Heart left ventricle (tissue), 16 donors: ENCODE measurements at places on chromosomes 1 and 21. TPM values are rescaled to one million over a fixed set of nuclear protein-coding genes. Genes with fewer than 3 reads are reported as not detected.

DTL gene
- total RNA-seq = 0.20 TPM

EFNA1 gene
- 23.9 TPM for total RNA-seq

MXRA8 gene
- total RNA-seq = 17.9 TPM

ATP6V1G3 gene
- total RNA-seq = not detected

SPATA17 gene
- 0.39 TPM for total RNA-seq

SERPINC1 gene
- not detected for total RNA-seq

RASSF5 gene
- 11.0 TPM for total RNA-seq

DIPK1A gene
- 4.6 TPM for total RNA-seq

DNA sequence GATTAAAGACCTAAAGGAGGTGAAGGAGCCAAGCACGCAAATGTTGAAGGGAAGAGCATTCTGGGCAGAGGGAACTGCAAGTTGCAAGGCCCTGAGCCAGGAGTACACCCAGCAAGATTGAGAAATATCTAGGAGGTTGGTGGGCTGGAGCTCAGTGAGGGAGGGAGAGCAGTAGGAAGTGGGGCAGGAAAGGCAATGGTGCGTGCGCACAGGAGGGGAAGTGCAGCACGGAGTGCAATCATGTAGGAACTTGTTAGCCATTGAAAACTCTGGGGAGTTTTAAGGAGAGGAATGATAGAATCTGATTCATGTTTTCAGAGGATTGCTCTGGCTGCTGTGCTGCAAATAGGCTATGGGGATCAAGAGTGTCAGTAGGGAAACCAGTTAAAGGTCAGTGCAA, 13.2 kb upstream of the IGSF3 start:
- no peak overlapping the region for H3K4me3 ChIP-seq
- H3K27ac ChIP-seq = no peak overlapping the region
- H3K27me3 ChIP-seq = no peaks in the 10 kb centered on the region
- DNase-seq = no peak
- H3K36me3 ChIP-seq = no peaks in the 10 kb centered on the region

DNA sequence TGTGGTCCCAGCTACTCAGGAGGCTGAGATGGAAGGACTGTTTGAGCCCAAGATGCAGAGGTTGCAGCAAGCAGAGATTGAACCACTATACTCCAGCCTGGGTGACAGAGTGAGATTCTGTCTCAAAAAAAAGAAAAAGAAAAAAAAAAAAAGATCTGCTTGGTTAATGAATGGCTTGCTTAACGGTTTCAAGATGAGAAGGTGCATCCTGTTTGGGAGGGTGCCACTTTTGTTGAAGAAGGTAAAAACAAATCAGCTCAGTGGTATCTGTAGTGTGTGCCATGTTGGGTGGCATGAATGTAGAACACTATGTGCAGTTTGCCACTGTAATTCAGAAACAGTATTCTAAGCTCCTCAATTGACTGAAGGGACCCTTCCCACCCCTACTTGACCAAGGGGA, 94.9 kb upstream of the ETV3 start:
- H3K36me3 ChIP-seq = no peaks in the 10 kb centered on the region
- no peak overlapping the region for H3K27ac ChIP-seq
- no peaks in the 10 kb centered on the region for H3K4me1 ChIP-seq
- H3K27me3 ChIP-seq = no peaks in the 10 kb centered on the region

- no peak overlapping the region for H3K4me3 ChIP-seq
- H3K36me3 ChIP-seq = no peaks in the 10 kb centered on the region
- no peaks in the 10 kb centered on the region for H3K27me3 ChIP-seq
- no peak overlapping the region for H3K27ac ChIP-seq
Measured at GRCh38 chr21:37655611-37656300, 260.5 kb downstream of the KCNJ6 start.

DNA sequence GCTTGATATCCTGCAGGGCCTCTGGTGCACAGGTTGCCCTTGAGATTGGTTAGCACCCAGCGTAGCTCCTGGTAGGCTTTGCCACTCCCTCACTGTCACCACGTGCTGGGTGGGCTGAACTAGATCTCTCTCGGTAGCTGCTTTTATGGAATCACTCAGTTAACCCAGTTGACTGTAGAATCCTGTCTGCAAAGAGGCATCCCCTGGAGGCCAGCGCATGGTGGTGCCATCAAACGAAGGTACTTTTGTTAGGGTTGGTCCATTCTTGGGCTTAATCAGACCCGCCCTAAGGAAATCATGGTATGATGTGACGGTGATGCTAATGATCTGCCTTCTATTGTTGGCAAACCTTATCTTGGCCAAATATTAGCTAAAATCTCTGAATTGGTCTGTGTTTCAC, 153.4 kb downstream of the GALNT2 start:
- no peaks in the 10 kb centered on the region for H3K36me3 ChIP-seq
- peaks cover 39% of the 10 kb centered on the region for H3K4me1 ChIP-seq
- no peak overlapping the region for H3K4me3 ChIP-seq
- H3K27me3 ChIP-seq = no peaks in the 10 kb centered on the region
- H3K27ac ChIP-seq = no peak overlapping the region

GRCh38 chr1:114130846-114131525, 22.7 kb downstream of the SYT6 start:
- no peak overlapping the region for H3K27ac ChIP-seq
- no peaks in the 10 kb centered on the region for H3K36me3 ChIP-seq
- DNase-seq = no peak

GRCh38 chr1:28058971-28059878, 29.2 kb downstream of the EYA3 start:
- H3K4me3 ChIP-seq = no peak overlapping the region
- DNase-seq = no peak
- no peaks in the 10 kb centered on the region for H3K27me3 ChIP-seq
- H3K36me3 ChIP-seq = peaks cover 21% of the 10 kb centered on the region
- H3K27ac ChIP-seq = no peak overlapping the region

GRCh38 chr1:219347921-219348391, 174.3 kb downstream of the LYPLAL1 start:
- peaks cover 34% of the 10 kb centered on the region for H3K4me1 ChIP-seq
- H3K36me3 ChIP-seq = no peaks in the 10 kb centered on the region
- no peaks in the 10 kb centered on the region for H3K27me3 ChIP-seq
- peak; percentile 73 for DNase-seq
- no peak overlapping the region for H3K27ac ChIP-seq
- H3K4me3 ChIP-seq = no peak overlapping the region

- DNase-seq = no peak
- peaks cover 27% of the 10 kb centered on the region for H3K4me1 ChIP-seq
Measured at GRCh38 chr1:41015281-41015896, 6.1 kb downstream of the SLFNL1 start.

- H3K4me3 ChIP-seq = no peak overlapping the region
- H3K27ac ChIP-seq = peak overlapping the region; percentile 26
- DNase-seq = peak; percentile 37
- H3K36me3 ChIP-seq = peaks cover 6% of the 10 kb centered on the region
Measured at GRCh38 chr1:116988248-116988647, 13.3 kb upstream of the CD101 start.

DNA sequence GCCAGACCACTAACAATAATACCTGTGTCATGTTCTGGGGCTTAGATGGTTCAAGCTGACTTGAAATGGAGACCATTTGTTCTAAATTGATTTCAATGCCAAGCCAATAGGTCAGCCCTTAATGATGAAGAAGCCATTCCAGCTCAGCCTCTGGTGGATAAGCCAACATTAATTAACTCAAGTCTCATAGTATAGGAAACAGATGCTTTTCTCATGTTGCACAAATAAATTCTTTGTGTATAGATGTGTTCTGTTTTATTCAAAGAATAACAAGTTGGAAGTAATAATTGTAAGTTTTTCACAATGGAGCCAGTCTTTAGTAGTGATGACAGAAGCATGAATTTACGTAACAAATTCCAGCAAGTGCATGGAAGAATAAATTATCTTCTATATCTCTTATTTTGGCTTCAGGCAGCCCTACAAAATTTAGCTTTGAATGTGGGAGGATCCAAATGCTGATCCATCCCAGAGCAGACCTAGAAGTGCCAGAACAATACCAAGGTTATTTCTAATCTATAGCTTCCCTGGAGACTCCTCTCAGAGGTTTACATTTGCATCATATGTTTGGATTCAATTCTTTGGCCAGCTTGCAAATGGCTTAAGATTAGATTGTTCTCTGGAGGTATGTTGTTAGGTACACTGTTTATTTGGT, 42.2 kb upstream of the C1orf105 start:
- H3K36me3 ChIP-seq = no peaks in the 10 kb centered on the region
- H3K27ac ChIP-seq = no peak overlapping the region
- no peak overlapping the region for H3K4me3 ChIP-seq
- DNase-seq = no peak

DNA sequence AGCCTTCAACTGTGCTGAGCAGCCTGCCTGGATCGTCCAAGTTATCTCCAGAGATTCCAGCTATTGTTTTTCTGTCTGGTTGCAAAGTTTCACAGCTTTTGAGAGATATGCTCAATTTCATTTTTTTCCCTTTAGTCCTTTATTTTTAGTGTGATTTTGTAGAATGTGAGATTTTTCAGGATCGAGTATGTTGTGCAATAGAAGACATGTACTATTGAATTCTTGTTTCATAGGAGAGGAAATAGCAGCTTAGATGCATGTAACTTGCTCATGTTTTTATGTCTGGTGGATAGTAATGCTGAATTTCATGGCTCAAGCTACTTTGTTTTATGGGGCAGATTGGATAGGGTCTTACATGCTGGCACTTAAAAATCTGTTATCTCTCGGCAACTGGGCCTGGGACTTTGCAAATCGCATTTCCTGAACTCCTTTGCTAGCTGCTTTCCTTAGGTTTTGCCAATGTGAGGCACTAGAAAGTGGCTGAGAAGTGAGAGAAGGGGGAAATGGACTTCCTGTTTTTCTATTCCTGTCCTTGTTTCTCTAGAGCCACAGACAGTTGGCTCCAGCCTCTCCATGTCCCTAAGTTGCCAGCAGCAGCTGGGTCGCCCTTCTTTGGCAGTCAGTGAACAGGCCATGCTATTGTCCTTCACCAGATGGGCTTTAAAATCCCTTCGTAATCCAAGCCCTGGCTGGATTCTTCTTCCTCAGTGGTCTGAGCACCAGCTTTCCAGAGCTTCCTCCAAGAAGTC, 101.4 kb upstream of the PDE4B start:
- DNase-seq = no peak
- no peaks in the 10 kb centered on the region for H3K27me3 ChIP-seq
- H3K36me3 ChIP-seq = no peaks in the 10 kb centered on the region
- H3K27ac ChIP-seq = no peak overlapping the region
- H3K4me3 ChIP-seq = no peak overlapping the region

DNA sequence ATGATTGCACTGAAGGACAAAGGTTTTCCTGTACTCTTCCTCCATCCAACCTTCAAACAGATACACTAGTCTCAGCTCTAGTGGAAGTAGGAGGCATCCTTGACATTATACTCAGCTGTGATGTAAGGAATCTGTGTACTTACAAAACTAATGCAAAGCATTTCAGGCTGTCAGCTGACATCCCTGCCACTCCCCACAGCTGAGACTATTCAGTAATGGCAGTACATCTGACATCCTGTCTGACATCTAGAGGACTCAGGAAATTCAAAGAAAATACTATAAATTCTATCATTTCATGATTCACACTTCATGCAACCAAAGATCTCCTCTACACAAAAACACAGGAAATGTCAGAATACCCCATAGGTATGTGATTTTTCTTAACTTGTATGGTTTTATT, 325.8 kb downstream of the SMYD3 start:
- H3K27ac ChIP-seq = no peak overlapping the region

DNA sequence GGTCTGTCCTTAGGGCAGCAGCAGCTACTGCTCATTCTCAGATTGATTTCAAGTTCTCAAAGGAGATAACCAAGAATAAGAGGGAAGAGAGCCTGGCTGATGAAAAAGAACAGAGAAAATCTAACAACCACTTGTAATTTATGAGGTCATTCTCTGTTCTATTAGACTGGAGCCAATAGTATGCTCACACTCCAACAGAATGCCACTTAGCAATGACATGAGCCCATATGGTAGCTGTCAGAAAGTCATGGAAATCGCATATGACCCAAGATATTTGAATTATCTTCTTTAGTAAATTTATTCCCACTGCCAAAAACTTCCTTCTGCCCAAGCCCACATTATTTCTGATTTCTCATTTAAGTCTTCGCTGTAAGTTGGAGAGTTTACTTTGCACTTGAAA, 53.7 kb upstream of the PLA2G4A start:
- H3K4me3 ChIP-seq = no peak overlapping the region
- no peak overlapping the region for H3K27ac ChIP-seq
- DNase-seq = no peak
- H3K36me3 ChIP-seq = no peaks in the 10 kb centered on the region
- H3K27me3 ChIP-seq = no peaks in the 10 kb centered on the region
- no peaks in the 10 kb centered on the region for H3K4me1 ChIP-seq

- no peak overlapping the region for H3K27ac ChIP-seq
- DNase-seq = no peak
- H3K27me3 ChIP-seq = no peaks in the 10 kb centered on the region
Measured at GRCh38 chr1:178472531-178472930, 24.2 kb downstream of the CLEC20A start.

- no peaks in the 10 kb centered on the region for H3K36me3 ChIP-seq
- H3K4me1 ChIP-seq = peaks cover 20% of the 10 kb centered on the region
- H3K4me3 ChIP-seq = no peak overlapping the region
- no peaks in the 10 kb centered on the region for H3K27me3 ChIP-seq
Measured at GRCh38 chr1:55696181-55696754, 481.1 kb upstream of the USP24 start.

DNA sequence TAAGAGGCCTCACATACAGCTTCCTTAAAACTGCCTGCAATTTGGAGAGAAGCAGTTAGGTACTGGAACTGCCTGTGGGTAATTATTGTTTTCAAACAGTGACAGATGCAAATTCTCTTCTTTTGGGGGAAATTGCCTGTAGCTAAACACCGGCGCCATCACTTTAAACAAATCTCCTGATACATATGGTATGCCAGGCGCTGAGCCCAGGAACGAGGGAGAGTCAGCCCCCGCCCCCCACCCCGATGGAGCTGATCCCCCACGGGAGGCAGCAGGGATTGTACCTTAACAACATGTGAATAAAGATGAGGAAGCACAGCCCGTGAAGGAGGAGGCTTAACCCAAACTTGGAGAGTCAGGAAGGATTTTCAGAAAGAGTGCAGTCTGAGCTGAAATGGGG, 7.1 kb downstream of the TMEM51 start:
- no peaks in the 10 kb centered on the region for H3K36me3 ChIP-seq
- H3K27ac ChIP-seq = no peak overlapping the region
- no peak for DNase-seq
- no peaks in the 10 kb centered on the region for H3K27me3 ChIP-seq

- no peaks in the 10 kb centered on the region for H3K27me3 ChIP-seq
- peak overlapping the region; percentile 84 for H3K4me3 ChIP-seq
- H3K4me1 ChIP-seq = no peaks in the 10 kb centered on the region
Measured at GRCh38 chr1:150875197-150876118, 941 bp downstream of the ARNT start.

DNA sequence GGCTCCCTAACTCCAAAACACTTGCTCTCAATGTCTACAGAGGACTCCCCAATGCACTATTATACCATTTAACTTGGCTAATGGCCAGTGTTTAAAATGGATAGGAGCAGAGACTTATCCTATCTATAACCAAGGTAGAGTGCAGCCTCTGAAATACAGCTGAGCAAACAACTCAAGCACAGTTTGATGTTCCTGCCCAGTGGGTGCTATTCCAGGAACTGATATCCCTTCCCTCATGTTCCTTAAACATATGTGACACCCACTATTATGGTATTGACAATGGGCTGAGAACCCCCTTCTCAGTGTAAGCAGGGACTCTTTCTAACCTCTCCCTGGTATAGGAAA, 51.7 kb downstream of the SH3GLB1 start:
- DNase-seq = no peak
- H3K27me3 ChIP-seq = no peaks in the 10 kb centered on the region
- H3K36me3 ChIP-seq = no peaks in the 10 kb centered on the region
- no peak overlapping the region for H3K4me3 ChIP-seq

GRCh38 chr1:151958959-151959358, 34.7 kb downstream of the S100A10 start:
- H3K27me3 ChIP-seq = no peaks in the 10 kb centered on the region
- H3K27ac ChIP-seq = no peak overlapping the region
- no peak overlapping the region for H3K4me3 ChIP-seq
- H3K4me1 ChIP-seq = peaks cover 24% of the 10 kb centered on the region
- no peaks in the 10 kb centered on the region for H3K36me3 ChIP-seq
